ENCODE measurements at places on chromosomes 6 and 20.

DNA sequence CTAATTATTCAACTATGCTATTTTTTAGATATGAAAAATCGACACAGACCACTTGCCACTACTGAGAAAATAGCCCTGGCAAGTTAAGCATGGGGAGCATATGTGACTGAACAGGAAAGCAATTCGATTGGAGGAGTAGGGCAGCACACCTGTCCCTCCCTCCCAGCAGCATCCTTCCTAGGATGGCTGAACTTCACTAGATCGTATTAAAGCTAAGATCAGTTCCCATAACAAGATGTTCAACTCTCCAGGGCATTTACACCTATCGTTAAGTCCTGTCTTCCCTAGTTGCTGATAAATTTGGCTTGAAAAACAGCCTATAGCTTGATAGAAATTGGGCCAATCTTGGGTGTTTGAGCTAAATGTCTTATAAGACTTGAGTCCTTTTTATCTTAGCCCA lies 7.0 kb downstream of the PPP1R10 start:
- no peak for DNase-seq

DNA sequence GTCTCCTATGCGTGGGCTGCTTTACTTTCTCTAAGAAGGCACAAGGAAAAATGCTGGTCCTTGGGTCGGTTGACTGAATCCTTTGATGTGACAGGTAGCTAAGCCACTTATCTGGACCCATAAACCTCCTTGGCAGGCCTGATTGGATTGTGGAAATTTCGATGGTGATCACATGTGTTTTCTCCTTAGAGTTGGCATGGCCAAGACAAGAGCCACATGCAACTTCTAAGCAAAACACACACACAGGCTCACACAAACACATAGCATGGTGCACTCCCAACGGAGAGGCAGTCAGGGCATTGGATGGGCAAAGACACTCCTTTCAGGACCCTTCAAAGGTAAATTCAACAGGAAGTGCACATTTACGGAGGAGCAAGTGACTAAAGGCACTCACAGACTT lies 95.2 kb downstream of the PSMG4 start:
- DNase-seq, result no peak

DNA sequence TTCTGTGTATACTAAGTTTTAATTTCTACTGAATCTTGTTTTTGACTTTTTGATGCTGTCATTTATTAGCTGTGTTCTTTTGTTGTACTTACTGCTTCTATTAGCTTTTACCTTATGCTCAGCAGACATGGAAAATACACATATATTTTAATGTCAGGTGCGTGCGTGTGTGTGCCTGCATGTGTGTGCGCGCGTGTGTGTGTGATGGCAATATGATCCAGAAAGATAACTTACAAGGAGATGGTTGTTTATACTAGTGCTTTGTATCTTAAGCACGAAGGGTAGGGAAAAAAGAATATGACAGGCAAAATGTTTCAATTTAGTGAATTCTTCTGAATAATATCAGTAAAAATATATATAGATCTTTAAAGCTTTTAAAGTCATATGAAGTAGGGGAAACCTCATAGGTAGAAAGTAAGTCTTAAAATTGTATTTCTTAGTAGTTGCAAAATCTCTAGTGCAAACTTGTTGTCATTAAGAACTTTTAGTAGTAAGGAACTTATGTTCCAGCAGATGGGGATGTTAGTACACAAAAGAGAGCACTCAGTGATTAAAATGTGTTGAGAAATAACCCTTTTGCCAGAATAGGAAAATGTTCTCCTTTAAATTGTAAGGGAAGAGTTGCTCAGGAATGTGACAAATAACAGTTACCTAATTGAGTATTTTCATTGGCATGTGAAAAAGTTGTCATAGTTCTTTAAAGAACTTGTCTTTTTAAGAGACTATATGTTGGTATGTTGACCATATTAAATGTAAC lies 13.2 kb downstream of the QKI start:
- no peak for DNase-seq

DNA sequence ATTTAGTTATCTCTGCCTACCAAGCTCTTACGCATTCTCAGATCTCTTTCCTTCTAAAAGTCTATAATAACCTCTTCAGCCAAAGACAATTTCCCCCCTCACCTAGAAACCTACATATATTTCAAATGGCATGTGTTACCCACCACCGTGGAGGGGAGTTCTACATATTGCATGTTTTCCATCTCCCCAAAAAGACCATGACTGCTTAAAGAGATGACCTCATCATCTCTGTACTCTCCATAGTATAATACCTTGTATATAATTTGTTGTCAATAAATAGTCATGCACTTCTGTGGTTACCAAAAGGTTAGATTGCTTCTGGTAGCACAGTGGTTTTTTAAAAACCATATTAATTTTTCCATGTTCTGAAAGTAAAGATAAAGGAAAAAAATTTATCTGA lies 148.4 kb downstream of the TBX18 start:
- DNase-seq, result no peak

DNA sequence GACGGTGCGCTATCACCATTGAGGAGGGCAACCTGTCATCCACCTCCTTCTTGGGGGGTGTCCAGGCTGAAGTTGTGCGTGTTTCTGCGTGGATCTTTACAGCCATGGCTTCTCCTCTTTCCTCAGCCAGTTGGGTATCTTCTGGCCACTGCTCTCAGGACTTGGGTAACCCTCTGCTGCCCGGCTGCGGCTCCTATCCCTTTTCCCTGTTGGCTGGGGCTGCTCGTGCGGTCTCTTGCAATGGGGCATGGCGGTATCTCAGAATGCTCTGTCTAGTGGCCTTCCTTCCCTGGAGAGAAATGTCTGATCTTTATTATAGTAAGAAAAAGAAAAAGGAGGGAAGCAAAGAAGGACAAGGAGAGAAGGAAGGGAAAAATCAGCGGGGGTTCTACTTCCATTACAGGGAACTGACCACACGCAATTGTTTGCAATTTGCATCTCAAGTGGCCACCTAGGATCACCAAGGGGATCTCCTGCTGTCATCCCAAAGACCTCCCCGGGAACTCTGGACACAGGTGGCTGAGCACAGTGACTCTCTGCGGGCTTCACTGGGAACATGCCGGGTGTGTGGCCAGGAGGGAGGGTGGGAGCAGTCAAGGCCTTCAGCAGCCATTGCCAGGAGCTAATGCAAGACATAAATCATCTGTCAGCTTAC lies 60.8 kb downstream of the NPEPL1 start:
- no peak for DNase-seq

GRCh38 chr6:12962987-12963386 lies 246.4 kb downstream of the PHACTR1 start:
- no peak for DNase-seq

GRCh38 chr6:43125119-43125518 lies 46.0 kb upstream of the SRF start:
- no peak for DNase-seq

DNA sequence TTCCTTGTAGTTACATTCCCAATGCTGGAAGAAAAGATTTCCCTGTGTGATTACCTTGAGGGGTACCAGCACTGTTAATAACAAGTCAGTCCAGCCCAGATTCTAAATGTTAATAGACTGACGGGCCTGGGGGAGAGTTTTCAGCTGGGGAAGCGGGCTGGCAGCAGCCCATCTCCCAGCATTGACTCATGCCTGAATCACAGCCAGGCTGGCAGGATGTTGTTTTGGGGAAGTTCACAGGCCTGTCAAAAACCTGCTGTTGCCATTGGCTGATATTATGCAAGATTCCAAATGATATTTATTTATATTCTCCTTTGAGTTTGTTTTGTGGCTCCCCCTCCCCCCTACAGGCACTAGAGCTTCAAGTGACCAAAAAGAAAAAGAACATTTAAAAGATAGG lies 213.9 kb upstream of the CNR1 start:
- no peak for DNase-seq

DNA sequence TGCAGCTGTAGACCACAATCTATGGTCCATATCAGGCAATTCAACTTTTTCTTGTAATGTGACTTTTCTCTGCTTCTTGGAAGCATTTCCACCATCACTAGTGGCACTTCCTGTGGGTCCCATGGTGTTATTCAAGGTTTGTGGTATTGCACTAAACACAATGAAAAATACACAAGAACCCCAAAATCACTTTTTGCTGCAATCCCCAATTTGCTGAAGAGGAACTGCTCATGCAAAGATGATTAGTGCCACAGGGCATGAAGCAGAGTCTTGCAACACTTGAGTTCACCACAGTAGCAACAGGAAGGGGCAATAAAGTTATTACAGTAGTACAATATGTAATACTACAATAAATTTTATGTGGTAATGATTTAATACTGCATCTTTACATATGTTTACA lies 16.8 kb upstream of the TAAR1 start:
- DNase-seq, result no peak

- DNase-seq, result no peak
These were observed 28.3 kb upstream of the GRIK2 start for GRCh38 chr6:101365181-101365580.

- DNase-seq, result no peak
These were observed 90.5 kb downstream of the NOL4L start for GRCh38 chr20:32494483-32495216.

DNA sequence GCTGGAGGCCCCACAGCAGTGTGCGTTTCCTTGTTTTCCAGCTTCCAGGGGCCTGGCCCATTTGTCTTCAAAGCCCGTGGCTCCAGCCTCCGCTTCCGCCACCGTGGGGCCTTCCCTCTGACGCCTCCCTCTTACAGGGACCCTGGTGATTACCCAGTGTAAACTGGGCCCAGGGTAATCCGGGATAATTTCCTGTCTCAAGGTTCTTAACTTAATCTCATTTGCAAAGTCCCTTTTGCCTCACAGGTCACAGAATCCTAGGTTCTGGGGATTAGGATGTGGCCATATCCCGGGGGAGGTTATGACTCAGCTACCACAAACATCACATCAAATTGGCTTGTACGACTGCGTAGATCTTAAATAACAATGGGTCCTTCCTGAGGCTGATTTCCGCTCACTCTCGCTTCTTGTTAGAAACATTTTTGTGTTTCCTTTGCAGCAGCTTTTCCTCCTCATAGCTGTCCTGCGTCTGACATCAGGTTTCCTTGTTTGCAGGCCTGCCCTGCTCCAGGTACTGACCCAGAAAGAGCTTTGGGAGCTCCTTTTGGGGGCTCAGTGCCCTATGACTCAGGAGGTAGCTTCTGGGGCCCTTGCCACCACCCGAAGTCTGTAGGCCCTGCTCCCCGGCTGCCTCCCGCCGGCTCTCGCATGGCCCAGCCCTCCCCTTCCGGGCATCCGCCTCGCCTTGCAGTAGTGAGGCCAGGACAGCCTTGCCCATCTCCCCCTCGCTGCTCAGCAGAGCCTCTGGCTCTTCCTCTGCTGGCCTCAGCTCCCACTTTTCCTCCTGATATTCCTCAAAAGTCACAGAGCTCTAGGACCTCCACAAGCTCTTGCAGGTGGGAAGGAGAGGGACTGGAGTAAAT lies 100.5 kb downstream of the ERMARD start:
- no peak for DNase-seq

GRCh38 chr6:132760256-132760655 lies 2.6 kb upstream of the VNN2 start:
- no peak for DNase-seq

DNA sequence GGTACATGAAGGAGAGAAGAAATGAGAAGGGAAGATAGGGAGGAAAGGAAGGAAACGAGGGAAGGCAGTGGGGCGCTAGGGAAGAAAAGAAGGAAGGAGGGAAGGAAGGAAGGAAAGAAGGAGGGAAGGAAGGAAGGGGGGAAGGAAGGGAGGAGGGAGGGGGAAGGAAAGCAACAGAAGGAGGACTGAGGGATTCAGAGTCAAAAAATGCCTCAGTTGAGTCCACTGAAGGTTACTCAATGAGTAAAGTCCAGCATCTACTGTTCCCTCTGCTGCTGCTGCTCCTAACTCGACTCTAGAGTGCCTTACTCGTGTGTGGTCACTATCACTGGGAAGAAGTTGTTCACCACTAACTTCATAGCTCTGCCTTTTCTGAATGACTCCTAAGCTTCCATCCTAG lies 33.8 kb downstream of the PHACTR1 start:
- no peak for DNase-seq

DNA sequence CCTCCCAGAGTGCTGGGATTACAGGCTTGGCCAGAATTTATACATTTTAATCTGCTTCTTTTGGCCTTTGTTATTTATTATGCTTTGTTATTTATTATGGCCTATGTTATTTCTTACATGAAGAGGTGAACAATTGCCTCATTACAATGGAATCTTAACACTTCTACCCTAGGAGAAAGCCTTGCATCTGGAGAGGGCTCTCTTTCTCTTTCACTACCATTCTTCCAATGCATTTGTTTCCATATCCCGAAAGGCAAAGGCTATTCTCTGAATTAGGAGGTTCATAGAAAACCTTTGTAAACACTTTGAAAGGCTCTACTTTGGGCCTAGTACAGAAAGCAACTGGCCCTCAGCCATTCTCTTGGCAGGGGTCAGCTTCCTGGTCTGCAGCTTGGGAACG lies 19.9 kb upstream of the DEK start:
- no peak for DNase-seq

DNA sequence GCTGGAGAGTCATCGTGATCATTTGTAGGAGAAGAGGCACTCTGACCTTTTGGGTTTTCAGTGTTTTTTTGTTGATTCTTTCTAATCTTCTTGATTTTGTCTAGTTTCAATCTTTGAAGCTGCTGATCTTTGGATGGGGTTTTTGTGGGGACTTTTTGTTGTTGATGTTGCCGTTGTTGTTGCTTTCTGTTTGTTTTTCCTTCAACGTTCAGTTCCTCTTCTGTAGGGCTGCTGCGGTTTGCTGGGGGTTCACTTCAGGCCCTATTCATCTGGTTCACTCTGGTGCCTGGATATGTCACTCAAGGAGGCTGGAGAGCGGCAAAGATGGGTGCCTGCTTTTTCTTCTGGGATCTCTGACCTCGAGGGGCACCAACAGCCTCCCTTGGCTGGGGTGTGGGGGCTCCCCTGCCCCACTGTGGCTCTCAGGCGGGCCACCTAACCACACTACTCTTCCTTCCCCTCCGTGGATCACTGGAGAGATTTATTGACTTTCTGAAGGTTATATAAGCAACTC lies 21.5 kb upstream of the TMEM244 start:
- DNase-seq, result no peak

DNA sequence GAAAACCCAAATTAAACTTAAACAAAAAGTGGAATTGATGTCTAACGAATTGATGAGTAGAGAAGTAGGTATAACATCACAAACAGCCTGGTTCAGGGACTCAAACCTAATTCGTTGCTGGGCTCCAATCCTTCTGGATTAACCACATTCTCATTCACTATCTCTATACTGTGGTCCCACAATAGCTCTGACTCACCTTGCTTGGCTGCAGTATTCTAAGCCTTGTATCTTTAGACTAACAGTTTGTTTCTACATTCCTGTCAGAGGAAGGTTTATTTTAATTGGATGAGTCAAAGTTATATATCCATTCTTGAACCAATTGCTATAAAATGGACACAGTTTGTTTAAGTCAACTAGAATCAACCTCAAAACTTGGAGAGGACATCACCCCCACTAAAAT lies 530.5 kb upstream of the PTCHD4 start:
- DNase-seq, result no peak

DNA sequence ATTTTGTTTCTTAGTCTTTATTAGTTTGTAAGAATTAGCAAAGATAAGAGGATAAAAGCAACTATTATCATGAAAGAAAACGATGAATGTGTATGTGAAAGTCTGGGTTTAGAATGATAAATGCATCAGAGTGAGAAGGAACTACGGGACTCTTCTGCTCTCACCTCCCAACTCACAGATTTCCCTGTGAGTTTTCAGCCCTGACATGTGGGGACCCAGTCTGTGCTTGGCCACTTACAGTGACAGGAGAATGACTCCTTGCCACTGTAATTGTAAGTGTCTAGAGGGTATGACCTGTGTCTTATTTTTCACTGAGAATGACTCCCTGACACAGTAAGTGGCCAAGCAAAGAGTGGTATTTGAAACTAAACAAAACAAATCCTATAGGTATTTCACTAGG lies 2.5 kb downstream of the HLA-DPA1 start:
- DNase-seq, result no peak

All from SHP77 treated with DMSO at 0.1 percent for 48 hours (cell line).